ENCODE measurements at places on chromosomes 2 and 18.

GRCh38 chr2:226655871-226656270 is 143.7 kb downstream of the IRS1 start:
- DNase-seq: no peak

GRCh38 chr2:72081451-72081850 is 66.2 kb downstream of the CYP26B1 start:
- DNase-seq: no peak

DNA sequence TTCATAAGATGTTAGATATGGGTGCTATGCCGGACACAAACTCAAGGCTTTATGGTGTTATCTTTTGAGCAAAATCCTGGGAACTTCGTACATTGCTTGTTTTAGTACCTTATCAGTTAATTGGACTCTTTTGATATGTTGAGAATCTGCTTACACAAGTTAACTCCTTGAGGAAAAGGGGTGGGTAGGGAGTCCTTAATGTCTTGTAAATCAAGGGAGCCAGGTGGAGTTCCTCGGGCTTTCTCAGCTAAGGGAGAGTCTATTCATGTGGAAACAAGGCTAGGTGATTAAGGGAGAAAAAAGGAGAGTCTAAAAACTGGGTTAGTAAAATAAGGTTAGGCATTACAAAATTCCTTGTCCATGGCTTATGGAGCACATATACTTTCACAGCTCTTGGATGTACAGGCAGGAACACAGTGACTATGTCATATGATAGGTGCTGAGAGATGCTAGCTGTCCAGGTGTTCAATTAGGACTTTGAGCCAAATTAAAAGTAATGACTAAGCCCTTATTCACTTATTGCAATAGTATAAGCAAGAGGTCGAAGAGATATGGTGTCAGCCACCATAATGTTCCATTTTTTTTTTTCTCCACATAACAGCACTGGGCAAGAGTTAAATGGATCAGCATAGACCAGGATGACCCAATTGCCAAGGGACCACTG is 59.5 kb upstream of the DYNAP start:
- no peak for DNase-seq

GRCh38 chr2:23545811-23546210 is 160.8 kb downstream of the KLHL29 start:
- DNase-seq: no peak

DNA sequence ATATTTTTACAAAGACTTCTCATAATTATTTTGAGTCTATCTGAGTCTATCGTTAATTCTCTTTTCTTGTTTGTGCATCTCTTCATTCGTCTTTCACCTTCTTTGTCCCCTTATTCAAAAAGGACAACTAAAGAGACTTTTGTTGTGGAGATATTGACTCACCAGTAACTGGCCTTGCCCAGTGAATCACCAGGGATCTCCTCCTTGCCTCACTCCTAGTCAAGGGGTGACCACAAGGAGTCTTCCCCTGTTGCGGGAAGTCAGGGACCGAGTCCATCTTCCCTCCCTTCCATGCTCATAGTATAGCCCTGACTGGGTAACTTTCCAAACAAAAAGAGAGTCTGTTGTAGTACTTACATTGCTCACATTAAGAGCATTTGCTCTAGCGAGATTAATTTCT is 158.9 kb downstream of the NEB start:
- no peak for DNase-seq

DNA sequence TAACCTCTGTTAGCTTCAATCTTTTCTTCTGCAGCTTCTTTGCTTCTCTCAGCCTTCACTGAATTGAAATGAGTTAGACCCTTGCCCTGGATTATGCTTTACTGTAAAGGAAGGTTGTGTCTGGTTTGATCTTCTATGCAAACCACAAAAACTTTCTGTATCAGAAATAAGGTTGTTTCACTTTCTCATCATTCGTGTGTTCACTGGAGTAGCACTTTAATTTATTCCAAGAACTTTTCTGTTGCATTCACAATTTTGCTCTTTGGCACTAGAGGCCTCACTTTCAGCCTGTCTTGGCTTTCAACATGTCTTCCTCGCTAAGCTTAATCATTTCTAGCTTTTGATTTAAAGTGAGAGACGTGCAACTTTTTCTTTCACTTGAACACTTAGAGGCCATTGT is 365.3 kb downstream of the TDRD15 start:
- no peak for DNase-seq

GRCh38 chr18:10329101-10329500 is 125.3 kb upstream of the APCDD1 start:
- DNase-seq: no peak

DNA sequence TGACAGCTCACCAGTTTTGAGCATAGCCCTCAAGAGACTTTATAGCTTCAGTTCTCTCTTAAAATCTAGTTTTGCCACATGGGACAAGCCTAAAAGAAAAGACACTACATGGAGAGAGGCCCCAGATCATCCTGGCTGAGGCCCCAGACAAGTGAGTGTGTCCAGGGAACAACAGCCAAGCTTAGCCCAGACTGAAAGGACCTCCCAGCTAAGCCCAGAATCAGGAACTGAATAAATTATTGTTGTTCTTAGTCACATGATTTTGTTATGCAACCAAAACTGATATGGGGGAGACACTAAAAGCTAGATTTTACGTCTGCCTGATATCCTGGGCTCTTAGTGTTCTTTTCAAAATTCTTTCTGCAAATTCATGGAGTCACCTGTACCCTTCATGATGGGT is 29.3 kb upstream of the LBH start:
- DNase-seq: no peak

DNA sequence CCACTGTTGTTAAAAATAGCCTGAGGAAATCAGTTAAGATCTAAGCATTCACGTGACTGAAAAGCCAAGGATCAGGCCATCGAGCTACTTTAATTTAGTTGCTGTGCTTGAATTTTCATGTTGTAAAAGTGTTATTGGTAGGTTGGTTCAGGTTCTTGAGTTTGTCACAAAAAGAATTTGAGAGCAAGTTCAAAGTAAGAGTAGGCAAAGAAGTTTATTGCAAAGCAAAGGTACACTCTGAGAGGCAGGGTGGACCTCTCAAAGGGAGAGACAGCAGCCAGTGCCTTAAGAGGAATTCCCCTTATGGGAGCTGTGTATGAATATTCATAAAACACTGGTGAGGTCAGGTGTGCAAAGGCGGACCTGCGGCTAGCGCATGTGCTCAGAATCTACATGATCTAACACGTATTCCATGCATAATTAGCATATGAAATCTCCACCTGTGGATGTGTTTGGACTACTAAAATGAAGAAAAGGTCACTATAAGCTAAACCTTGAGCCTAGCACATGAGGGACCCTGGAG is 236.5 kb downstream of the NDUFA10 start:
- no peak for DNase-seq

- DNase-seq: no peak
Observed at GRCh38 chr2:99072551-99072950, 69.0 kb upstream of the C2orf15 start.

DNA sequence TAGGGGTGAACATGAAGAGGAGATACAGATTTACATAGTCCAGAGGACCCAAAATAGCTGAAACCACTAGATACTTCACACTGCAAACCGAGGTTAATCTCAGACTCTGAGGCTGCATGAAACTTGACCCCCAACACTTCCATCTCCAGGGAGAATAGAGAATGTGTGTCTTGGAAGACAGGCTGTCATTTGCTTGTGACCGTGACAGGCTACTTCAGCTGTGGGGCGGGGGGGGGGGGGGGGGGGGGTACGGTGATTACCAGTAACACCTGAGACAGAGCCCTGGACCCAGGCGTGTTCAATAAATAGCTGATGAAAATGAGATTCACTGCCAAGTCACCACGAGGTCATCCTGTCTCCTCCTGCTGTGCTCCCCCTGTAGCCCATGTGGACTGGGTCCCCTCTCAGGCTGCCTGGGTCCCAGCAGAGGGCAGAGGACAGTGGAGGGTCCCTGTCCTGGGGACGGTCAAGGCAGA is 5.7 kb upstream of the KLHL29 start:
- DNase-seq: no peak

GRCh38 chr18:59980188-59980637 is 80.4 kb downstream of the PMAIP1 start:
- no peak for DNase-seq

- DNase-seq: no peak
Observed at GRCh38 chr2:161163440-161163839, 3.2 kb downstream of the TANK start.

DNA sequence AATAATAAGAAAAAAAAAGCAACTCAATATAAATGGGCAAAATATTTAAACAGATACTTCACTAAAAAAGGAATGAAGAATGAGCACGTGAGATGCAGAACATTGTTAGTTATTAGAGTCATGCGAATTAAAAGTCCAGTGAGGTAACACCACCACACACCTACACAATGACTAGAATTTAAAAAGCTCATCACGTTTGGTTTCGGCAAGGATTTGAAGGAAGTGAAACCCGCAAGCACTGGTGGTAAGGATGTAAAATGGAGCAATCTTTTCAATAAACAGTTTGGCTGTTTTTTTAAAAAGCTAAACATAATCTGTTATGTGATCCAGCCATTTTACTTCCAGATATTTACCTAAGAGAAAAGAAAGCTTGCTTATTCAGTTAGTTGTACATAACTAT is 1181.6 kb upstream of the CELF4 start:
- DNase-seq: no peak

GRCh38 chr18:49892148-49892924 is 79.0 kb upstream of the ACAA2 start:
- no peak for DNase-seq

- no peak for DNase-seq
Observed at GRCh38 chr2:238703436-238703835, 144.4 kb upstream of the TWIST2 start.

- DNase-seq: no peak
Observed at GRCh38 chr2:11257078-11257477, 87.4 kb downstream of the ROCK2 start.

DNA sequence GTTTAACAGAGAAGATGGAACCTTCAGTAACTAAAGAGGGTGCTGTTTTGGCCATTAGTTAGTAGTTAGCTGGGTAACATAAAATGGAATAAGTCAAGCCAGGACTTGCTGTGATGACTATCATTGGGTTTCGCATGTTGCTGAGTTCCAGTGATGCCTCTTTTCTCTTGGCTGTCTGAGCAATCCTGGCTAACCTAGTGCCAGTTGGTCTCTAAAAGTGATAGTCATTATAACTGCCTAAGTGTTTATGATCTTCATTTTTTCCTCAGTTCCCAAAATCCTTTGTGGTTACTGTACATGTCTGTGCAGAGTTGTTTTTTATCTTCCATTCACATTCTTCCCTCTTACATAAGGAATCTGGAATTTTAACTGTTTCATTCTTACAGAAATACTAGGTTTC is 33.4 kb downstream of the WDR43 start:
- DNase-seq: no peak

DNA sequence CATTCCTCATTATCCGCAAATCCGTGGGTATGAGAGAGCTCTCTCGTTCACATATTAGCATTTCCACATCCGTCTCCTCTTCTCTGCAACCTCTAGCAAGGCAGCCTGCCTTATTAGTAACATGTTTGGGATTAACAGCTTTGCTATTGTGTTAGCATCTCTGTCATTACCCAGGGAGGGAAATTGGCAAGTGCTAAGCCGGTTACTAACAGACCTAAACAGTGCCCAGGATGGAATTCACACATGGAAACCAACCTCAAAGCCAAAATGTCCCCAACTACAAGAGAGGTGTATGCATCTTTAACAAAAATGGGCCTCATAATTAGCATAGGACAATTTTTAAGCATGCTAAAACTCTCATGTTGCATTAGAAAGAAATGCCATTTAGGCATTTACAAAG is 309.0 kb upstream of the MEIS1 start:
- no peak for DNase-seq

- DNase-seq: no peak
Observed at GRCh38 chr2:44441200-44441599, 79.5 kb downstream of the CAMKMT start.

DNA sequence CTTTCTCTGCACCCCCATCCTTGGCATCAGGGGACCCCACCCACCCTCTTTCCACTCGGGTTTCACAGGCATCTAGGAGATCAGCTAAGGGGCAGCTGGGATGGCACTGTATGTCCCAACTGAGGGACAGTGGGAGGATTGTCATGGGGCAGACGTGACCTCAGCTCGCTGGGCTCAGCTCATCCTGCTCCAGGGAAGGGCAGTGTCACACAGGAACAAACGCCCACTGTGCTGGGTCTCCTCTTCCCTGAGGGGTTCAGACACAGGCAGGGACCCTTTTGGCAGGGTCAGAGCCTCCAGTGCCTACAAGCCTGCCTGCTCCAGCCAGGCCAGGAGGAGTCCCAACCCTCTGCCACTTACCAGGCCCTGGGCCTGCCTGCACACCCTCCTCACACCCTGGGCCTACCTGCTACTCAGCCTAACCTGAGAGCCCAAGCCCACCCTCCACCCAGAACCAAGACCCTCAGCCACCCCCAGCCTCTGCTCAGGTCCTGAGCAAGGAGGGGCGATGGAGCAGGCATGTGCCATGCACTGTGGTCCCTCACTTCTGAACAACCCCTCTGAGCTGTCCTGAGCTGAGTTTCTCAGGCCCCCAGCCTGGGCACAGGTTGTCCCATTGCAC is 68.2 kb downstream of the HS1BP3 start:
- no peak for DNase-seq

DNA sequence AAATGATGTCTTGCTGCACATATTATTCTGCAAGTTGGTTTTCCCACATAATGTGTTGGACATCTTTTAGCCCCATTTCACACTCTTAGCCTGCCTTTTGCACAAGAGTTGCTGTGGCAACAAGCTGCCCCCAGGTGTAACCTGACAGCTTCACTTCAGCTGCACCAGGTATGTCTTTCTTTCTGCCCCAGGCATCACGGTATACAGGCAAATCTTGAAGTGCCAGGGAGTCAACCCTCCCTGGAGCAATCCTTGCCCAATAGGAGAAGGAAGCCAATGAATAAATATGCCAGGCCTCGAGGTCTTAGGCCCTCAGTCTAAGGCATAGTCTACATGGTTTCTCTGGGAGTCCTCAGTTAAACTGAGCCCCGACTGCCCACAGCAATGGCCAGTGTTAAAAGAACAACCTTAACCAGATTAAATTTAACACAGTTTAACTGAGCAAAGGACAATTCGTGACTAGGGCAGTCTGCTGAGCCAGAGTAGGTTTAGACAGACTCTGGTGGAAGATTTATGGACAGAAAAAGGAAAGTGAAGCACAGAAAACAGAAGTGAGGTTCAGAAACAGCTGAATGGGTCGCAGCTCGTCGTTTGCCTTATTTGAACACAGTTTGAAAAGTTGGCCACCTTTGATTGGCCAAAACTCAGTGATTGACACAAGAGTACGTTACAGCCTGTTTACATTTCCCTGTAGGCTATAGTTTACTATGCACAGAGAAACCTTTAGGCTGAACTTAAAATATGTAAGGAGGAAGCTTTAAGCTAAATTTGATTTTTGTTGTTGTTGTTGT is 32.0 kb upstream of the C1QL2 start:
- no peak for DNase-seq

DNA sequence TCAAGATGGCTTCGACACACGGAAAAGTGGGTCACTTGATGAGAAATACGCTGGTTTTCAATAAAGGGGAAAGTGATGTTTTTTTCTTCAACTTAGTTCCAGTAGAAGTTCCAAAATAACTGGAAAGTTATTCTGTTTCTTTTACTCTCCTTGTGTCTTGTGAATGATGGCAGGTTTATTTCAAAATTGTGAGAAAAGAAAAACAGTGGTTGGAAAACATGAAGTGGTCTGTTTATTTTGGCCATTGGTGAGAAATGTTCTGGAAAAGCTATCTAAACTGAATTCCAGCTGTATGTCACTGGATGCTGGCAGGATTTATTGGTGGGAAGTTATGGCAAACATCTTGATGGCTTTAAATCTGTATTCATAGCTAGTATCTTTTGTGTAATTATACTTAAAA is 484.1 kb downstream of the DCC start:
- DNase-seq: no peak
